ENCODE measurements at places on chromosomes 13 and 19.

DNA sequence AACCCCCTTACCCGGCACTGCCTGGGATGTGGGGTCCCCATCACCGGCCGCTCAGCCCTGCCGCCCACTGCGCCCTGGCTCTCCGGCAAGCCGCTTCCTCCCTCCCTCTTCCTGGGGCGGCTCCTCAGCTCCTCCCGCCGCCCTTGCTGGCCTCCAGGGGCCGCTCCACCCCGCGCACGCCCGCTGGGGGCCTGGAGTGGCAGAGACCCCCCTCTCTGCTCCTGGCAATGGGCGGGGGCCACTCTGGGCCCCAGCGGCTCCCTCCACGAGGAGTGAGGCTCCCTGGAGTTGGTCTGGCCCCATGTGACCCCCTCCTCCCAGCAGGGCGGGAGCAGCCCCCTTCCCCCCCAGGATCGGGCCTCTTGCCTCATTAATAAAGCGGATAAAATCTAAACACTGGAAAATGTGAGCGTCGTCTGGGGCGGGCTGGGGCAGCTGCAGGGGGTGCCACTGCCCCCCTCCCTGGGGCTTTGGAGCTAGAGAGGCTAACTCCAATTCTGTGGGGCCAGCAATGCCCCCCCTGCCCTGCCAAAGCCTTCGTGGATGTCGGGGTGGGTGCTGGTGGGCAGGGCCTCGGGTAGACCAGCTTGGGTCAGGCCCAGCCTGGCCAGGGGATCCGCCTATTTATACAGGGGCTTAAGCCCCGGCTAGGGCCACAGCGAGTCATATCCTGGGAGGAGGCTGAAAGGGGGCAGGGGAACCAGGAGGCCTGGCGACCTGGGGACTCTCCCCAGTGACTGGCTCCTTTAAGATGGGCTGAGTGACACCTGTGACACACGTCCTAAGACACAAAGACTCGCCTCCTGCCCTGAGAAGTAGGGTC is at the start of gene PTGER1:
Gene PTGER1, minus strand, starts transcription at position 104 of the 823 bp plus-strand sequence. CDS start 1,034 bp downstream, outside the sequence.
- DNase-seq = no peak

- DNase-seq = no peak
Observed at GRCh38 chr19:5406816-5407215, 48.4 kb upstream of the ZNRF4 start.

DNA sequence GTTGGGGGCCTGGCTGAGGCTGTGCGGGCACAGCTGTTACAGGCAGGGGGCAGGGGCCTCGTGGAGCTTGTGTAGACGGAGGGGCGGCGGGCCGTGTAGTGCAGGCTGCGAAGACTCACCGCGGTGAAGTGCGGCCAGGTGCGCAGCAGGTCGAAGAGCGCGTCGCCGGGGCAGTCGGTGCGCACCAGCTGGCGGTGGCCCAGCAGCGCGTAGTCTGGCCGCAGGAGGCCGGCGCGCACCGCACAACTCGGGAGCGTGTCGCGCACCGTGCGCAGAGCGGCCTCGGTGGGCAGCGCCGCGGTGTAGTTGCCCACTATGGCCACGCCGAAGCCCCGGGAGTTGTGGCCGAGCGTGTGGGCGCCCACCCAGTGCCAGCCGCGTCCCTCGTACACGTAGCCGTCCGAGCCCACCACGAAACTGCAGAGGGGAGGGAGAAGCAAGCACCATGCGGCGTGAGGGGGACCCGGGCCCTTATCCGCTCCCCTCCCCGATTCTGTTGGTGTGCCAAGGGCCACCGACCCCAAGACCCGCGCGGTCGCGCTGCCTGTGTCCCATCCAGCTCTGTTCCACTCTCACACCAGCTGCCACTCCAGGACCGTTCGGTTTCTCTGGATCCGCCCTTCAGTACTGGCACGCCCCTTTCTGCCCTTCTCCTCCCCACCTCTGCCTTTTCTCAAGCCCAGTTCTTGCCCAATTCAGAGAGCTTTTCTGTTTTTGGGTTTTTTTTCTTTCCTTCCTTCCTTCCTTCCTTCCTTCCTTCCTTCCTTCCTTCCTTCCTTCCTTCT is 5.4 kb upstream of the RASAL3 start:
- DNase-seq = peak; percentile 22

DNA sequence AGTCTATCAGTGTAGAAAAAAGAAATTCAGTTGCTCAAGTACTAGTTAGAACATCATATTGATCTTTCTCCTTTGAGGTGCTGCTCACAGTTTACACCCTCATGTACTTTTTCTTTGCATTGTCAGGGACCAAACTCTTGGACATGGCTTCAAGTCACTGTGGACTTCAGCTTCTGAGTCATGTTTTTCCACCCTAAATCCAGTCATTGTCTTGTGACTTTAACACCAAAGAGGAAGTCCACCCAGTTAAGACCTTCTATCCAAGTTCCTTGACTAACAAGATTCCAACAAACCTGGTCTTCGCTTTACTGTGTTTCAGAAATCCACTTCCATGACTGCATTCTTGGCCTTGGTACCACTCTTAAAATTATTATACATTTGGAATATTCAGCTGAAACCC is 206.7 kb upstream of the ARGLU1 start:
- no peak for DNase-seq

- no peak for DNase-seq
Observed at GRCh38 chr13:81927347-81927746, 1586.4 kb upstream of the SPRY2 start.

DNA sequence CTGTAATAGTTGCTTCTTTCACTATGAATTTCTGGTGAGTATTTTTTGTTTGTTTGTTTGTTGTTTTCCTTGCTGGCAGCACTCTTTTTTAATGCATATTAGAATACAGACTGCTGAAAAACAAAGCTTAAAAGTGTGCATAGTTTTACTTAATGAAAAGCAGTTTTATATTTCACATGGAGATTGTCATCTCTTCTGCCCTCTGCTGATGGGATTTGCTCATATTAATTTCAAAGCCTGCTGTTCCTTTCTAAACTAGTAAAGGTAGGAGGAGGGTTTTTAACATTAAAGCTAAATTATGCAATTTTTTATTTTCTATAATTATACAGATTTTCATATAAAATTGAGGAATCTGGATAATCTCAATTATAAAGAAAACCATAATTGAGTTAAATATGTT is 692.6 kb upstream of the SLITRK1 start:
- DNase-seq = no peak

DNA sequence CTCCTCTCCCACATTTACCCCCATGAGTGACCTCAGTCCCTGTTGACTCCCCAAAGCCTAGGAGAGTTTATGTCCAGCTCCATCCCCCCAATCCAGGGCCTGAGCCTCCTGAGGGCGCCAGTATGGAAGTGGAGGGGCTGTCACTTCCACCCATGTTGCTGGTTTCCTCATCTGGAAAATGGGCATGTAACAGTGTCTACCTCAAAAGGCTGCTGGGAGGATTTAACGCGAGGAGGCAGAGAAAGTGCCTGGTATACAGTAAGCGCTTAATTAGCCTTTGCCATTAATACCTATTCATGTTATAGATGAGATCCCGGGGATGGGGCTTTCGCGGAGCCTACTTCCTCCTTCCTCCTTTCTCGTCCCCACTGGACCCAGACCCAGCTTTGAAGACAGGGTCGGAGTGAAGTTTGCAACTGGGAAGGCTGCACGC is 476 bp downstream of the TYK2 start:
- no peak for DNase-seq

- no peak for DNase-seq
Observed at GRCh38 chr13:21048901-21049698, 12.3 kb downstream of the LATS2 start.

DNA sequence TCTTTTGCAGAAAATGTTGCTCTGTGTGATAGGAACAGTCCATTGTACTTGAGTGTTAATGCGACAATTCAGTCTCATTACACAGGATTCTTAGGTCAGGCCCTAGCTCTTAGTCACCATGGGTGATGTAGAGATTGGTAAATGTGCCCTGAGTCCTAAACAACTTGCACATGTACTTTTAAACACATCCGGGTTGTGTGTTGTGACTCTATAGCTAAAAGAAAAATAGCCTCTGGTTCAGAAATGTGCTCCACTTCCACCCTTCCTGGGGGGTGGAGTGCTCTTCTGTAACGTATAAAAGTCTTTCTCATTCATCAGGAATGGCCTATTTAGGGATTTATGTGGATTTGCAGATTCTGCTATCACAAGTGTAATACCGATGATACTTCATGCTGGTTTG is 5.2 kb downstream of the SPATA13 start:
- no peak for DNase-seq

GRCh38 chr13:27483421-27483820 is 33.1 kb upstream of the MTIF3 start:
- DNase-seq = no peak

DNA sequence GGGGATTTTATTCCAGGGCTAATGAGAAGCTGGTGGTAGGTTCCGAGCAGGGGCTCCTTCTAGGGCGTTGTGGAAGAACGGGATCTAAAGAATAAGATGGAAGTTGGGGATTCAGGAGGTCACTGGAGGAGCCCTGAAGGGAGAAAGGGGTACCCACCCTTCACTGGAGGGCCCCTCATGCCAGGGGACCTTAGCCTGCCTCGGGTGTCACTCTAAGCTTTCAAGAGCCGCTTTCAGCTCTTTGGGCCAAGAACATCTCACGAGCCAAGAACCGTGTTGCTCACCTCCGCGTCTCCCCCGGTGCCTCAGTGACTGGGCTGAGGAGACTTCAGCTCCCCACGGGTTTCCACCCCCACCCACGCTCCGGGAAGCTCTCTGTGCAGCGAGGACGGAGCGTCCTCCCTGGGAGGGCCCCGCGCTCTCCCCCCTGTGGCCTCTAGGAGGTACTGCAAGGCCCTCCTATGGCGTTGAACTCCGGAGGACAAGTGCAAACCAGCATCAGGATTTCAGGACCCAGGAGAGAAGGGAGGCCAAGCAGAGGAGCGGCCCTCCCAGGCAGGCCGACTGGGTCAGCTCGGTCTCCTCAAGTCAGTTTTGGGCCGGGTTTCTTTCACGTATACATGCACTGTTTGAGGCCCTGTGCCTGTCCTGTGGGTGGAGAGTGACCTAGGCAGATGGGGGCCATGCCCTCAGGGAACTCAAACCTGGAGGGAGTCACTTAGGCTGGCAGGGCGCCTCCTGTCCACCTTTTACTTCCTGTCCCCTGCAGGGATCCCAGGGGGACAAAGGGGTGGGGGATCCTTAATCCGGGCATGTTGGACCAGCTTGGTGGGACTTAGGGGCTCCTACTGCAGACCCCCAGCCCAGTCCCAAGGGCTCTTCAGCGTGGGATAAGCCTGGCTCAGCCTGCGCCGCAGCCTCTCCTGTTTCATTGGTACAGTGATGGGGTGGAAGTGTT is 5.1 kb upstream of the KRTDAP start:
- peak; percentile 75 for DNase-seq

DNA sequence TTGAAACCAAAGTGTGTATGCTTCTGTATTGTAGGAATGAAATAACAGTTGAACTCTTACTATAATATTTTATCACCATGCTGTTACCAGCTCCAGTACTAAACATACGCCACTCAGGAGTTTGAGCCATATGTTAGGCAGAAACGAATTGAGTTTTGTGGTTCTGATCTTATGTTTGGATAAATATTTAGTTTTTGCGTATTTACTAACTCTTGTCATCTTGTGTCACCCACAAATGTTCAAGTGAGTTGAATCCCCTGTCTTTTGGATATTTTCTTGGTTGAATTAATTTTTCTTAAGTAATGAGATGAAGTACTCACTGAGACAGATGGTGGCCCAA is 1.5 kb downstream of the FNDC3A start:
- no peak for DNase-seq

GRCh38 chr19:34399886-34400285 is 4.3 kb upstream of the PDCD2L start:
- no peak for DNase-seq

DNA sequence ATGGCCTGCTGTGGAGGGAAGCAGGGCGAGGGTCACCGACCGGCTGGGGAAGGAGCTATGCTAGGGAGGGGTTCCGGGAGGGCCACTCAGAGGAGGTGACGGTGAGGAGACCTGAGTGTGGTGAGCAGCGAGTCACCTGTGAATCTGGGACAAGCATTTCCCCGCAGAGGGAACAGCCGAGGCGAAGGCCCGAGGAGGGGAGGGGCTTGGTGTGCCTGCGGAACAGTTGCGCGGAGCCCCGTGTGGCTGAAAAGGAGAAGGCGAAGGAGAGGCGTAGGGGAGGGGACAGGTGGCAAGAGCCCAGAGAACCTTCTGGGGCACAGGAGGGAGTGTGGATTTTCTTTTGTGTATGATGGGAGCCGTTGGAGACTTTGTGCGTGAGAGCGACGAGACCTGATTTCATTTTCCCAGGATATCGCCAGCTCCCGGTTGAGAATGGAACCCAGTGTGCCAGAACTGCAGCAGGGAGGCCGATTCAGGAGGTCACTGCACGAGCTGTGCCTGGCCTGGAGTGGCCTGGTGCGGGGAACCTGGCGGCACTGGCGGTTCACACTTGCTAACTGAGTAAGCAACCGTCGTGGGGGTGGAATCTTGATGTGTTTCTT is 117.7 kb upstream of the ZNF507 start:
- no peak for DNase-seq

DNA sequence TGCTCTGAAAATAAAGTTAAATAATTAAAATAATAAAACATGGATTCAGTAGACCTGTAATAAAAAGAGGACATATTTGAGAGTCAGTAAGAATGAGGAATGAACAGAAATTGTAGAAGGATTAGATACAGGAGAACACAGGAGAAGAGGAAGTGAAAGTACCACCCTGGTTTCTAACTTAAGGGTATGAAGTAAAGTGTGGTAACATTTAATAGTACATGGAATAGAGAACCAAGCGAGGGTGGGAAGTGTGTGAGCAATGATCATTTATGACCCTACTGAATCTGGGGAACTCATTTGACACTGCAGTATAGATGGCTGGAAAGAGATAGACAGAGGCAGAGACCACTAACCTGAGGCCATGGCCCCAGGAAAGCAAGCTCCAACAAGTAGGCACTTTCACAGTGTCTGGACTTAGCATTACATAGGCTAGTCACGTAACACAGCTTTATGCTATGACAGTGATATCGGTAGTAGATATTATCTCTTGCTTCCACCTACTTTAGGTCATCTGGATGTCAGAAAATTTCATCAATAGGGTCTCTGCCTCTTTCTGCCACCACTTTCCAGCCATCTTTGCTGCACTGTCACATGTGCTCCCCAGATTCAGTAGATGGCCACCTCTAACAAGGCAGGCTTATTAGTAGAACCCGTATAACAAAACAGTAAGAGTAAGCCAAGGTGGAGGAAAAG is 633.9 kb upstream of the MIR17HG start:
- no peak for DNase-seq

DNA sequence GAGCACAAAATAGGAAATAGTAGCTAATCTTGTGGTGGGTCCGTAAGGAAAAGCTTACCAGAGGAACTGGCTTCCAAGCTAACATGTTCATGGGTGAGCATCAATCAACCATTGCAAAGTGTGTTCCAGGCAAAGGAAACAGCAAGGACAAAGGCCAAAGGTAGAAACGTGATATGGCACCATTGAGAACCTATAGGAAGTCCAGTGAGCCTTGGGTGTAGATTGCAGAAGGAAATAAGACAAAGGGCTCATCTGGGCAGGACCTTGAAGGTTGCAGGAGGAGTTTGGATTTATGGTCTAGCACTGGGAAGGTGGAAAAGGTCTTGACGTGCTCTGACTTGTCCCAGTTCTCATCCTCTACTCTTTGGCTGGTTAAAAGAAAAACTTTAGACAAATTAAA is 22.3 kb downstream of the CYP2B6 start:
- DNase-seq = no peak

DNA sequence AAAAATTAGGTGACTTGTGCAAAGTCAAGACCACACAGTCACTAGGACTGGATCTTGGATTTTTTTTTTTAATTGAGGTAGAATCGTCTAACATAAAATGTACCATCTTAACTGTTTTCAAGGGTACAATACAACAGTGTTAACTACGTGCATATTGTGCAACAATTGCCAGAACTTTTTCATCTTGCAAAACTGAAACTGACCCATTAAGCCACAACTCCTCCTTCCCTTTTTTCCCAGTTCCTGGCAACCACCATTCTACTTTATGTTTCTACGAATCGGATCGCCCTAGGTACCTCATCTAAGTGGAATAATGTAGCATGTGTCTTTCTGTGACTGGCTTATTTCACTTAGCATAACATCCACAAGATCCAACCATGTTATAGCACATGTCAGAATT is 37.5 kb upstream of the POMP start:
- DNase-seq = no peak

All from stimulated activated naive CD4-positive, alpha-beta T cell treated with Interleukin-2 at 50 U/mL for 16 hours (primary cell).